ENCODE measurements at places on chromosomes 1 and 21.

DNA sequence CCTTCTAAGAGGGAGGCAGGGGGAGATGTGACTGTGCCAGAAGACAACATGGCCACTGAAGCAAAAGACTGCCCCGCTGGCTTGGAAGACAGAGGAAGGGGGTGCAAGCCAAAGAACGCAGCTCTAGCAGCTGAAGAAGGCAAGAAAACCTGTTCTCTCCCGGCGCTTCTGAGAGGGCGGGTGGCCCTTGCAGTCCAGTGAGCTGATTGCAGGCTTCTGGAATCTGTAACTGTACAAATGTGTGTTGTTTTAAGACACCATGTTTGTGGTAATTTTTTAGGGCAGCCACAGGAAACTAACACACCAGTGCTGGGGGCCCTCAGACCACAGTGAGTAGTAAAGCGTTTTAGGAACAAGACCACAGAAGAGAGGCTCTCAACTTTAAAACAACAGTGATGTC is 47.0 kb downstream of the CD46 start:
- no peak for DNase-seq

DNA sequence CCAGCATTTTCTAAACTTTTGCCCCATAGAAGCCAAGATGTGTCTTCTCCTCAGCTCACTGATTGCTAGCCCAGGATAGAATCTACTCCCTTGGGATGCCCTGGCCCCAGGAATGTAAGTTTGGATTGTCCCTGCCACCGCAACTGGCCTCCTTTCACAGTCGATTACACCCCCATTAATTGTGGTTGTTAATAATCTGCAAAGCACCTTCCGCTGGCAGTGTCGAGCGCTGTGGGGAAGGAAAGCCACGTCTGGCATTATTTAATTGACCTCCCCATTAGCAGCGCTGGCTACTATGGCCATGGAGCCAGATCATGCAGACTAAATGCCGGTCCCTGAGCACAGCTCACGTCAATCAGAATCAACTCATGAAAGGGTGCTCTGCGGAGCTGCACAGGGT is 597.3 kb upstream of the PLXNA2 start:
- DNase-seq = no peak

- no peak for DNase-seq
Measured at GRCh38 chr21:42553435-42553834, 39.8 kb downstream of the SLC37A1 start.

GRCh38 chr1:42163536-42164503 is 725 bp downstream of the GUCA2A start:
- no peak for DNase-seq

DNA sequence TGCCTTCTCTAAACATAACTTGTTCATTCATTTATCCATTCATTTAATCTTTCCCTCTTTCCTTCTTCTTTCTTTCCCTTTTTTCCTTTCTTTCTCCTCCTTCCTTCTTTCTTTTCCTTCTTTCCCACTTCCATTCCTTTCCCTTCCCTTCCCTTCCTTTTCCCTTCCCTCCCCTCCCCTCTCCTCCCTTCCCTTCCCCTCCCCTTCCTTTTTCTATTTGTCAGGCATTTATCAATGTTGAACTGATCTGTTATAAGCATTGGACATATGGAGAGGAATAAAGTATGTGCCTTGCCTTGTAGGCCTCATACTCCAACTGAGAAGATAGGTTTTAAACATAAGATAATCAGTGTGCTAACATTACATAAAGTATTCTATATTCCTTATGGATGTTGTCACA is 23.7 kb upstream of the ATP6V1G3 start:
- no peak for DNase-seq

DNA sequence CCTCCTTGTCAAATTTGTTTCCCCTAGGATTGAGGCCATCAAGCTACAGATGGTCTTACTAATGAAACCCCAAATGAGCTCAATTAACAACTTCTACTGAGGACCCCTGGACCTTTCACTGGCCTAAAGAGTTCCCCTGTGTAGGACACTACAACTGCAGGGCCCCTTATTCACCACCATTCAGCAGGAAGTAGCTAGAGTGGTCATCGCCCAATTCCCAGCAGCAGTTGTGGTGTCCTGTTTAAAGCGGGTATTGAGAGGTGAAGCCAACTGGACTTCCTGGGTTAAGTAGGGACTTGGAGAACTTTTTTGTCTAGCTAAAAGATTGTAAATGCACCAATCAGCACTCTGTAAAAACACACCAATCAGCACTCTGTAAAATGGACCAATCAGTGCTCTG is 1466.9 kb downstream of the KCNT2 start:
- DNase-seq = no peak

DNA sequence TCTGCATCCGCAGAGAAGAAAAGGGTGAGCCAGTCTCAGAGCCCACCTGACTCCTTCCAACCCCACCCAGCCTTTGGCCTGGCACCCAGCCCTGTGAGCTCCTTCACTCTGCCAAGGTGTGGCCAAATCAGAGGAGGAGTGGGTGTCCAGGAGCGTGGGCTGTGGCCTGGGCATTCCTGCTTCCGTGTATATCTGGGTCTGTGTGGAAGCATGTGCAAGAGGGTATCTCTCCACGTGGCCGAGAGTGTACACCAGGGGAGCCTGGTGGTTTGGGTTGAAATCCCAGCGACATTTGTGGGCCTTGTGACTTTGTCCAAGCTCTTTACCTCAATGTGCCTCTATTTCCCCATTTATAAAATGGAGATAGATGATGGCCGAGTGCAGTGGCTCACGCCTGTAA is 29.8 kb downstream of the CDCP2 start:
- DNase-seq = no peak

DNA sequence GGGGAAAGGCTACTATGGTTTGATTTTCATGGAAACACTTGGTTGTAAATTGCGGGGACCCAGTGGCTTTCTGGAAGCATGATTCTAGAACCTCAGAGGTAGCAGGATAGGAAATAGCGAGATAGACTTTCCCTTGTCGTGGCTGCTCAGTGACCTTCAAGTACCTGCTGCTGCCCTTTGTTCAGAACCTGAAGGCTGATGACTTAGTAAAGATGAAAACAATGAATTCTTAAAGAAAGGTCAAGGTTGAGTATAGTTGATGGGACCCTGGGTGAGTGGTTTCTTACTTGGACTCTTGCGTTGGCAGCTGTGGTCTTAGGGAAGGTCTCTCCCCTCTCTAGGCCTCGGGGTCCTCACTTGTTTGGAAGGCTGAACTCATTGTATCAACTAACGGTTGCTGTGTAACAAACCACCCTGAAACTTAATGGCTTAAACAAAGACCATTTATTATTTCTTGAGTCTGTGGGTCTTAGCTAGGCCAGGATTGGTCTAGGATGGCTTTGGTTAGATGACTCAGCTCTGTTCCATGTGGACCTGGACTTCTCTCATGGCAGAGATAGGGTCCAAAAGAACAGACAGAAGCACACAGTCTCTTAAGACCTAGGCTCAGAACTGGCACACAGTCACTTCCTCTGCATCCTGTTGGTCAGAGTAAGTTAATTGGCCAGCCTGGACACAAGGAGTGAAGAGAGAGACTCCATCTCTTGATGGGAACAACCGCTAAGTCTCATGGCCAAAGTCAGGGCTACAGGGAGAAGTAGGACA is 89.2 kb upstream of the SELENON start:
- no peak for DNase-seq

- DNase-seq = no peak
Measured at GRCh38 chr1:12616709-12617373, 1.2 kb downstream of the DHRS3 start.

DNA sequence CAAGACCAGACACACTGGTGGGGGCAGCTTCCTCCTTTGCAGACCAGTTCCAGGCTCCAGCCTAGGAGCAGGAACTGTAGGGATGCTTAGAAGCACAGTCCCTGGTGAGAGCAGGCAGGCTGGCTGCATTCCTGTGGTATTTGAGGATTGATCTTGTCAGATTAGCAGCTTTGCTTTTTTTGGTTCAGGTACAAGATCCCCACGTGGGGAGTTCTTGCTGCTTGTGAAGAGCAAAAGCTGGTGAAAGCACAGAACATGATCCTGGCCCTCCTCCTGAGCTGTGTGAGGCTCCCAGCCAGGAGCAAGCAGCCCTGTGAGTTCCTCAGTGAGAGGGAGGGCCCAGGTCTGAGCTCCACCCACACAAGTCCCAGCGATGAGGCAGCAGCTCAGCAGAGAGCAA is 75.3 kb upstream of the ARTN start:
- no peak for DNase-seq

DNA sequence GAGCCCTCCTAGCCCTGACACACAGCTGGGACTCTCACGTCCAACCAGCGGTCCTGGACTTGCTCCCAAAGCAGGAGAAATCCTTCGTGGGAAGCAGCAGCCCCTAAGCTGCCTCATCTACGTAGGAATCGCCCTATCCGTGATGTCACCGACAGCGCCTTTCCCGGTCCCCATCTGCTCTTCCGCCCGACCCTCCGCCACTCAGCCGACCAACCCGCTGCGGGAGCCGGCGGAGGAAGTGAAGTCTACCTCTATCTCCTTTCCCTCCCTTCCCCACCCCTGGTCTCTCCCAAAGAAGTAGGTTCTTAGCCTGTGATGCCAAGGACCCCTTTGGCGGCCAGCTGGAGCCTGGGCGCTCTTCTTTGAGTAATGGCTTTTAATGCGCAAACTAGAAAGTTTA is 272.1 kb downstream of the FAM72C start:
- DNase-seq = no peak

DNA sequence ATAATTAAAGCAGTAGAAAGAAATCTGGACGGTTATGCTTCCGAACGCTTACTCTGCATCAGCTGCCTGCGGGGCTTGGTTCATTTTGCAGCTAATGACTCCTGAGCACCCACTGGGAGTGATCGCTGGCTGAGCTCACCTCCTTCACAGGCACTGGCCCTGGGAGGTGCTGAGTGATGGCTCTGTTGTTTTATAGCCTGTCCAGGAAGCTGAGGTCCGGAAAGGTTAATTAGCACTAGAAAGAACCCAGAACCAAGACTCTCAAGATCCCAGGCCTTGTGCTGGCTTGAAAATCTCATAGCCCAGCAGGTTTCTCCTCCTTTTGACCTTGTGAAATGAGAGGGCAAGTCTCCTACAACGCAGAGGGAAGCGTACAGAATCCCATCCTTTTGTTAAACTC is 226.2 kb downstream of the AJAP1 start:
- no peak for DNase-seq

DNA sequence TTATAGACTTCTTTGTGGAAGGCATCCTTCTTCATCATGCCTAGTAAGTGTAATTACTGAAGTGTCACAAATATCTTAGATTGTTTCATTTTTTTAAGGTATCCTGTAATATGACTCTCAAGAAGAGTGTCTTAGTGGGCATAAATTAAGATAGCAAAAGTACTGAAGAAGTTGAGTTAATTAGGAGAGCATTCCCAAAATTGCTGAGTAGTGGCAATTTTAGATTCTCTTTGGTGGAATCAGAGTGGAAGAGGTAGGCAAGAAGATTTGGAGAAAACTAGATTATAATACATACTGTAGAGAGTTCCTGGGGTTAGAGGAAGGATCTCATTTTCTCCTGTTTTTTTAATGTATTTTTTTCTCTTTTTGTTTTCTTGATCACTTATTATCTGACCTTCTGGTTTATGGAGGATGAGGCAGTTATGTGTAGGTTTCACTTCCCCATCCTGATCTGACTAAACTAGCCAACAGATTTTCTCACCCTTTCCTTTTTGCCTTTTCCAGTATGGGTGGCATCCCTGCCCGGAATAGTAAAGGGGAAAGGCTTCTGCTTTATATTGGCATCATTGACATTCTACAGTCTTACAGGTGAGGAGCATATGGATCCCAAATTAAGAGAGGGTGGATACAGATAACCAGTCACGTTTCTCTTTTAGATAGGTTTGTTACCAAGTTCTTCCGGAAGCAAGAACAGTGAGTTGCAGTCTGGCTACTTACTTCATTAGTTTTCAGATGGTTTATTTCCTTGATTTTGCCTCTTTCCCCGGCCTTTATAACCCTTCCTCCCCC is 16.7 kb upstream of the PSMD4 start:
- DNase-seq = no peak

- no peak for DNase-seq
Measured at GRCh38 chr21:17348357-17348756, 164.5 kb upstream of the CXADR start.

DNA sequence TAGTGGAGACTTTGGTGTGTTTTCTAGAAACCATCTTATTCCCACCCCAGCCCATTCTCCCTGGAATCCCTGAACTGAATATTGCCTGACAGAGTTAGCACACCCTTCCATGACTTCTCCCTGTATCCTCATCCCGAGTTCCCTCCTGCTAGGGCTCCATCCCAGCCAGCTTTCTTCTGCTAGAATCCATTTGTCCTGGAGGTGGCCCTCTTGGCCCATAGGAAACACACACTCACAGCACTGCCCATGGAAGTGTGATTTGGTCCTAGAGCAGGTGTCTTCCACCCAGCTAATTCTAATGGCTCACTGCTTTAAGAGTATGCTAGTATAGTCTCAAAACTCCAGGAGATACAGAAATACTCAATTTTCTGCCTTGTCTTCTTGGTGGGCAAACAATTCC is 4.1 kb downstream of the KRTAP15-1 start:
- DNase-seq = no peak

DNA sequence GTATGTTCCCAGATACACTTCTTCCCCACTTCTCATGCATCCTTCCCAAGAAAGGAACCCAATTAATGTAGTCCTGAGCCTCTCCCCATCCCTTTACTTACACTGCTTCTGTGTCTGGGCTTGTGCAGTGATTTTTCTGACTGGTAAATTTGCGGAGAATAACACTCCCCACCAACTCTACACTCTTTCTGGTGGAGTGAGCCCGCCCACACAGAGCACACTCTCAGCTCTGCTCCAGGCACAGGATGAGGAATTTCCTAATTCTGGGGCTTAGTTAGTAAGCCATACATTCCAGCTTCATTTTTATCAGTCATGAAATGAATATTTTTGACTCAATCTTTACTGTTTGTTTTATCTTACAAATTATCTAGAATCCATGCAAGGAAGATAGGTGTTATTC is 38.6 kb downstream of the FMO4 start:
- DNase-seq = no peak

- no peak for DNase-seq
Measured at GRCh38 chr1:81915937-81916336, 115.2 kb downstream of the ADGRL2 start.

DNA sequence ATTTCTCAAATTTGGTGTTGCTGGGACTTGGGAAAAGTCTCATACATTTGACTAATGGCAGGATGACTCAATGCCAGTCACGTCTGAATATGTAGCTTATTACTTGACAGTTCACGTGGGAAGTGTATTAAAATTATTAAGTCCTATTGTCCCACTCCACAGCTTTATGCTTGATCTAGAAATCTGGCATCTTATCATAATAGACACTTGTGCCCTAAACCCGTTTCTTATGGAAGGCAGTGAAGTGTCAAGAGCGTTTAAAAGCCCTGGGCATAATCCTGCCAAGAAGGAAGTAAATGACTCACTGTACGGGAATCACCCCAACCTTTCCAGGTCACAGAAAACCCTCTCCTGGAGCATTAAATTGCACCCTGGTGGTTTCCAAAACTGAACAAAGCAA is 207.4 kb downstream of the APP start:
- no peak for DNase-seq

- no peak for DNase-seq
Measured at GRCh38 chr1:183323849-183324683, 94.1 kb downstream of the NMNAT2 start.
